ENCODE measurements at places on chromosomes 2 and 18.
A peak's percentile ranks its signal among the peaks of the same experiment; 100 is the strongest.

- no peak for DNase-seq
These were observed 423.9 kb upstream of the MAP2 start for GRCh38 chr2:208999911-209000310.

GRCh38 chr2:160457588-160457987 is 36.0 kb downstream of the RBMS1 start:
- no peak for DNase-seq

GRCh38 chr2:216739035-216739434 is 43.7 kb upstream of the IGFBP5 start:
- no peak for DNase-seq

DNA sequence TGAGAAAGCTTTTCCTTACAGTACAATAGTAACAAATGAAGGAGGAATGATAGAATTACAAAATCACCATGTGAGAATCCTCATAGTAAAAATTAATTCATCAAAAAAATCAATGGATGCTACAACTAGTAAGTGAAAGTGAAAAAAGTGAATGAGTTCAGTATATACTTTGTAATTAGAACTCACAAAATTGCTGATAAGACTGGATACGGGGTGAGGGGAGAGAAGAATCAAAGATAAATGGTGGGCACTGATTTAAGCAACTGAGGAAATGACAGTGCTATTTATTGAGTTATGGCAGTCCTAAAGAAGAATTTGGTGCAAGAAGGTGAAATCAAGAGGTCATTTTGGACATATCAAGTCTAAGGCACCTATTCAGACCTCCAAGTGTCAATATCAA is 20.6 kb downstream of the OLA1 start:
- no peak for DNase-seq

GRCh38 chr2:35946478-35946877 is 409.1 kb upstream of the CRIM1 start:
- DNase-seq: no peak

DNA sequence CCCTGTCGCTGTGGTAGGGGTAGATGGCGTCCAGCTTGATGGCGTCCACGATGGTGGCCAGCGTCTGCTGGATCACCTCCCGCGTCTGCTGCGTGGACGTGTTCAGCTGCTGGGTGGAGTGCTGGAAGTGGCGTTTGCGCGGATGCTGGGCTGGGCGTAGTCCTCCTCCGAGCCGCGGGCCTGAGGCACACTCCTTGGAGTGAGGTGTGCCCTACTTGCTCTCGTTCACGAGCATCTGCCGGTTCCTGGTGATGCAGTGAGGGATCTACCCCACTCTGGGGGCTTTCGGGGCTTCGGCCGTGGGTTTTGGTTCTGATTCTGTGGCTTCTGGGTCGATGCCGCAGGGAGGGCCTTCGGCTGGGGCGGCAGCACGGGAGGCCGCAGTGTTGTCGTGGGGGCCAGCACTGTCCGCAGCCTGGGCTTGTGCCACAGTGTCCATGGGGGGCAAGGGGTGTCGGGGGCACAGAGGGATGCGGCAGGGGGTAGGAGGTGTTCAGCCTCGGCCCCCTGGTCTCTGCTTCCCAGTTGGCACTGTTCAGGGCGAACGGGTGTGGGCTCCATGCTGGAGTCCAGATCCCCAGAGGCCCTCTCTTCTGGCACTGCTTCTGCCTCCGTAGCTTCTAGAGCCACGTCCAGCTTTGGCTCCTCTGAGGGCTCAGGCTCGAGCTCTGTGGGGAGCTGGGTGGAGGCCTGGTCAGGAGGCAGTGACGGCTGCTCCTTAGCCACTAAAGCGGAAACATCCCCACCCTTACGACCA is 890.6 kb upstream of the LRRTM1 start:
- DNase-seq: no peak

- DNase-seq: no peak
These were observed 231.7 kb downstream of the GBX2 start for GRCh38 chr2:235936493-235936892.

DNA sequence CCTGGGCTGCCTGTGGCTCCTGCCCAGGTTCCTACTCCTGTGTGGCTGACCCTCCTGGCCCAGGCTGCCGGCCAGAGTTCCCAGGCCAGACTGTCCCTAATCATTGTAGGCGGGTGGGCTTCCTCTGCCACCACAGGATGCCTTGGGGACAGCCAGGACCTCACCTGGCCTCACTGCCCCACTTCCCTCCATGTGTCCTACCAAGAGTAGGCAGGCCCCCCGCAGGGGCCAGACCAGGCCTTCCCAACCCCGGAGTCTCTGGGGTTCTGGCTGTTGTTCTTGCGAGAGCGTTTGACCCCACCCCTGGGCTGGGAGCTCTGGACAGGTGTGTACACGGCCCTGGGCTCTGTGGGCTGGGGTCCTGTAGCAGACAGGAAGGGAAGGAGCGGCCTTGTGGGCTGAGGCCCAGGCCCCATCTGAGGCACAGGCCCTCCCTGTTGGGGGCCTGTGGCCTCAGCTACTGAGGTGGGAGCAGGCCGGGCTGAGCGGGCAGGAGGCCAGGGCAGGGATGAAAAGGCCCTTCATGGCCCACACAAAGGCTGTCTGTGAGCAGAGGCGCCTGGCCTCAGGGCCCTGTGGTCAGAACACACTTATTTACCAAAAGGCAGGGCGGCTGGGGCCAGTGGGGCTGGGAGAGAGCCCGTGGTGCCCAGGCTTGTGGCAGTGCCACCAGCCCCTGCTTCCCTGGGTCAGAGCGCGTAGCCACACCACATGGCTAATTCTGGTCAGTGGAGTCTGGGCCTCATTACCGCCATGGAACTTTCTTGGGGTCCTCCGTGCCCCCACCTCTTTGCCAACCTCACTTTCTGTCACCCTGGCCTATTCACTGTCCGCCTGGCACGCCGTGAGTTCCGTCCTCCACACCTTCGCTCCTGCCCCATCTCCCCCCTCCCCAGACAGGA is 2.0 kb downstream of the SNORC start:
- DNase-seq: no peak

GRCh38 chr18:27010784-27011183 is 145.3 kb upstream of the AQP4 start:
- DNase-seq: no peak

DNA sequence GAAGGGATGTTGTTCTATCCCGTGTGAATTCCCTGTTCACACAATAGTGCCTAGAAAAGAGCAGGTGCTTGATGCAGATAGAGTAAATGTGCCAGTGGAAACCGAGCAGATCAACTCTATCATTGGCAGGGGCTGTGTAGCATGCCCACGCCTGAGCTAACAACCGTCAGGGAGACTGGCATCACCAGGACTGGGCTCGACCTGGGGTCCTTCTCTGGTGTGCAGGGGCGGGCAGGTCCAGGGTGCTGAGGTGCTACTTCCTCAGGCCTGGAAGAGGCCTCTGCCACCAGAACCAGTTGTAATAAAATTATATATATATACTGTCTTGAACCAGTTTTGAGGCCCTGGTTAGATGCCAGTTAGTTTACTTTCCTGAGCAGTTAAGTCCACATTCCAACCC is 11.8 kb upstream of the MAL start:
- DNase-seq: no peak

DNA sequence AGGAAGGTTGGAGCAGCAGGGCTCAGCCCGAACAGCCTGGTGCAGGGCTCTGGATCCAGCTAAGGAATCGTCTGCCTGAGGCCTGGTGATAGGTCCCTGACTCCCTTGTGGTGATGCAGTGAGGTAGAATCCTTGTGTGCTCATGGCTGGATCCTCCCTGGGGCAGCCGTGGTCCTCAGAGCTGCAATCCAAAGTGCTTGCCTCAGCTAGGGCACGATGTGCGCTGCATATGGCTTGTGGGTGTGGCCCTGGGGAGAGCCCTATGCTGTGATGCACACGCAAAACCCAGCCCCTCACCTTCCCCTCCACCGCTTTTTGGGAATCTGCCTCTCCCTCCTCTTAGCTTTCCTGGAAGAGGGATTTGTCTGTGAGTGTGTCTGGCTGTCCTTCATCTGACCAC is 142.2 kb downstream of the DYSF start:
- peak; percentile 36 for DNase-seq

- peak; percentile 40 for DNase-seq
These were observed 48.1 kb upstream of the TBC1D8 start for GRCh38 chr2:101199251-101199791.

DNA sequence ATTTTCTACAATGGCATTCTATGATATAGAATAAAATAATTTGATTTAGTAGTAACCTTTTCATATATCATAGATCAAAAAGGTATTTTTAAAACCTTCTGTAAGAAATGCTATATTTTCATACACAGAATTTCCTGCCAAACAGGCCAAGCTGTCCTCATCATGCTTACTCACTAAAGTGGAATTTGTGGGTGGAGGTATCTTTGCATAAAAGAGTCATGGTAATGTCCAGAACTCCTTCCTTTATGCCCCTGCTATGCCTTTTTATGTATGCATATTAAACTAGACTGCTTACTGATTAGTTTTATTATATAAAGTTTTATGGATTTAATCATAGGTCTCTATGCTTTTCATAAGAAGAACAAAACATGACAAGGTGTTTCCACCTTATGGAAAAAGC is 27.5 kb upstream of the MARCHF7 start:
- peak; percentile 83 for DNase-seq

- no peak for DNase-seq
These were observed 232.6 kb downstream of the ATAD2B start for GRCh38 chr2:23694058-23695045.

DNA sequence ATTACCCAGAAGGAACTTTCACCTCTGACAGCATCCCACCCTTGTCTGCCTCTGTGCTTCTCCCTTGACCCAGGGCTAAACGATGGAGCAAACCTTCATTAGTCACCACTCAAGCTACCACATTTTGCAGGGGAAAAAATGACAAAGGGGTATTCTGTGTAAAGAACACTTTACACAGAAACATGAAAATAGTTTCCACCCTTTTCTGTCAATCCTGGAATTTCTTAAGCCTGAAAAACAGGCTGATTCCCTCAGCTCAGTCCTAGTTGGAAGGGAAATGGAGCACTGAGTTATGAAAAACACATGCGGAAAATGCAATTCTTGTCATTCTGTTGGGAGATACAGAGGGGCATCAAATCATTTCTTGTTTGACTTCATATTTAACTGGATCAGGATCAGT is 175.0 kb upstream of the HNRNPA3 start:
- no peak for DNase-seq

DNA sequence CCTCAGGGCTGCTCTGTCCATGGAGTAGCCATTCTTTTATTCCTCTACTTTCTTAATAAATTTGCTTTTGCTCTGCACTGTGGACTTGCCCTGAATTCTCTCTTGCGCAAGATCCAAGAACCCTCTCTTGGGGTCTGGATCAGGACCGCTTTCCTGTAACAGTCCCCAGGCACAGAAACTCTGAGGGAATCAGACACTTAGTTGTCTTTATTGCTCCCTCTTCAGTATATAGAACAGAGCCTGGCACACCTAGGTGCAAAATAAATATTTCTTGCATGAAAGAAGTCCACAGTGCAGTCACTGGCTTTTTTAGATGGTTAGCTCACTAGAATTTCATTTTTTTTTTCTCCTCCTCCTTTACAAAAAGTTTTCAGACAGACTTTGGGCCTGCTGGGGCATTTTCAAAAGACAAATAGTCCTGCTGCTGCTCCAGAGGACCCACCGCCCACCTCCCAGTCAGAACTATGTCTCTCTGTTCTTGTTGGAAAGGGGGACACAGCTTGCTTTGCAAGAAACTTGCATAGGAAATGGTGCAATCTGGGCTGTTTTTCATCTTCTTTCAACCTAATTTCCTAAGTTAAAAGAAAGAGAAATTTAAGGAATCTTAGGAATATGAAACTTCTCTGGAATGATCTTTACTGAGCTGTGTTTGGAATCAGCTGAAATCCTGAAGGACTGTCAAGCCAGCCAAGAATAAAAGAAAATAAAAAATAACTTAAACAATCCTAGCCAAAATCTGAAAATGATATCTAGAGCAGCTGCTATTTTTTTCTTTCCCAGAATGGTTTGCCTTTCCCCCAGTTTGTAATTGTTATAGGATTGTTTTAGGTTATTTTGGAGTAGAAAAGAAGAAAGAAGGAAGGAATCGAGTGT is 31.7 kb upstream of the MAP4K3 start:
- DNase-seq: peak; percentile 59

DNA sequence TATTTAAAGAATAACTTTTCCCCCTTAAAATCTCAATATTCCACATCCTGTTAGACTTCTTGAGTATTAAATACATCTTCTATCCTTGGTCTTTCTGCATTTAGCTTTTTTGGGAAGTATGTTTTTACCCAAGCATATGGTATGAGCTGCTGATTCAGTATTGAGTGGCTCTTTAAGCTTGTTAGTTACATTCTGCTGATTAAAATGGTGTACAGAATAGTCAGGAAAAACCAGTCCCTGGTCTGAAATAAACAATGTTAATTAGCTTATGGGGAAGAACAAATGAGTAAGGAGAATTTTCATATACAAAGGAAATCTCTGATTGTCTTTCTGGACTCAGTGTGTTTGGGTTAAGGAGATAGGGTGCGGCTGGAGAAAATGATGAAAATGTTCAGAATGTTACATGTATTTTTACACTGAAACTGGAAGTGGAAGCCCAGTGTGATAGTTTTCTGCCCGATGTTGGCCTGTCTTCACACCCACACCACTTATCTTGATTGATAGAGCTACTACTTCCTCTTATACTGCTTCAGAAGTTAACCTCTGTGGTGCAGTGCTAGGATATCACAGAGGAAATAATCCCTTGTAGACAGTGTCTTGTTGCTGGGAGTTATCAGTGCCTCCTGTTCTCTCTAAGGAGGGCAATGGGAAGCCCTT is 84.0 kb downstream of the MSH2 start:
- DNase-seq: no peak

DNA sequence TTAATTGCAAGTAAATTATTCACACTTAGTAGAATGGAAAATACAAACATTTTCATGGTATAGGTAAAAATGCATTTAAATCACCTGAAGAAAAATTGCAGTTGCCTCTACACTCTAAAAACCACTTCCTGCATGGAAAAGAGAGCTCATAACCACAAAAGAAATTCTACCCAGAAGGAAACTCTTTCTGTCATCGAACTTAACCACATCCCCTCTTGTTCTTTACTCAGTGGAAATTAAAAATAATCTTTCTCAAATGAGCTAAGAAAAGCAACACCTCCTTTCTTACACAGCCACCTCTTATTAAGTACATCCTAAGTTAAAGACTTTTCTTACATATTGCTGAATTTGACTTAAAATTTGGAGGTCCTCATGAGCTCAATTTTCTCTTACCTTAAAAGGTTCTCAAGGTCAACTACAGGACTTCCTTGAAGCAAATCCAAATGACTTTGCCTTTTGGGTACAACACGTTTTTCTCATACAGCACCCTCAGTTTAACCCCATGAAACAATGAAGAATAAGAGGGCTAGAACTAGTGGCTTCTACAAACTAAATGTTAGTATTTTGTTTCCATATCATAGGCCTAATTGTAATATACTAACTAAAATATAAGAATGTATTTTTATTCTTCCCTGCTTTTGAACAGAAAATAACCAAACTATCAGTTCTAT is 109.1 kb upstream of the CRIM1 start:
- DNase-seq: no peak

All from fibroblast of skin of back (primary cell).